SW480 (cell line): ENCODE measurements at places on chromosomes 2 and 18.

DNA sequence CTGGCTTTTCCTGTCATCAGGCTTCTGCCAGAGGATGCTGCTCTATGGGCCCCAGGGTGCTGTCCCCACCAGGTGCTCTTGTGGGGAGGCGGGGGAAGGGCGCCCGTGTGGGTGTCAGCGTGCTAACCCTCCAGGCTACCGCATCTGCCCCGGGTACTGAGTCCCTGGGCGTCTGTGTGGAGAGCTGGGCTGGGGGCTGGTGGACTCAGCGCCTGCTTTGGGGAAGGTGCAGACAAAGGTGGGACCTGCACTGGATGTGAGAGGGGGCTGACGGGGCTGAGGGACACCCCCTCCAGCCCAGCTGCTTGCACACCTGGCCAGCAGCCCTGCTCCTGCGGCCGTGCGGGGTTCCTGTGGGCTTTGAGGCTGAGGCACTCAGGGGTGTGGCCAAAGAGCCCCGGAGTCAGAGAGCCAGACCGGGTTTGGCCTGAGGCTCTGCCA lies 120.7 kb upstream of the PXDN start:
- DNase-seq: no peak

- DNase-seq: no peak
These were observed 50.7 kb downstream of the FMNL2 start for GRCh38 chr2:152385650-152386049.

- no peak for DNase-seq
These were observed 41.8 kb downstream of the CERKL start for GRCh38 chr2:181614874-181615638.

- no peak for DNase-seq
These were observed 50.8 kb downstream of the KCNIP3 start for GRCh38 chr2:95347681-95348608.

- DNase-seq: no peak
These were observed 73.6 kb downstream of the SPHKAP start for GRCh38 chr2:228107846-228108245.

DNA sequence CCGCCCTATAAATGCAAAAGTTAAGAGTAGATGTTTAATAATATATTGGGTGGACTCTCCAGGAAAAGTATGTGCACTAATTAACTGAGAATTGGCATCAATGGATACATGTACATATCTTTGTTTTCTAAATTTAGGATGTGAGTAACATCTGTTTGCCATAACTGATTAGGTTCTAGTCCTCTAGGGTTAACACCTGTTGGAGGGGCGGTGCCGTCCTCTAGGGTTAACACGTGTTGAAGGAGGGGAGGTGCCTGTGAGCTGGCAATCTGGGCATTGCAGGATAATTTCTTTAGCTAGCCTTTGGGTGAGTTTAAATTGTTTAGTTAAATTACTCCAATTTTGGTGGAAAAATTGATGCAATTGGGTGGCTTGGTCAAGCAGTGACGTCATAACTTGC lies 30.9 kb downstream of the HTR2B start:
- no peak for DNase-seq

DNA sequence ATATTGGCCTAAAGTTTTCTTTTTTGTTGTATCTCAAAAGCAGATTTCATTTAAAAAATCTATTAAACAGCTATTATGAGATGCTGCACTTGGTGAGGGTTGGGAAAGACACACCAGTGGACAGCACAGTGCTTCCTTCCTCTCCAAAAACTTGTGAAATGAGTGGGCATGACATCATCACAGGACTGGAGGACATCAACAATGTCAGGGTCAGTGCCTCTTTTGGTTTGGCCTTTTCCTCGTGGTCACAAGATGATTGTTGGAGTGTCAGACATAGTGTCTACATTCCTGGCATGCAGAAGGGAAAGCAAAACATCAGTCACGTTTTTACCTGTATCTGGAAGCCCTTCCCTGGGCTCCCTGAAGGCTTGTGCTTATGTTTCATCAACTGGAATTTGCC lies 49.6 kb downstream of the IL1R2 start:
- DNase-seq: no peak

DNA sequence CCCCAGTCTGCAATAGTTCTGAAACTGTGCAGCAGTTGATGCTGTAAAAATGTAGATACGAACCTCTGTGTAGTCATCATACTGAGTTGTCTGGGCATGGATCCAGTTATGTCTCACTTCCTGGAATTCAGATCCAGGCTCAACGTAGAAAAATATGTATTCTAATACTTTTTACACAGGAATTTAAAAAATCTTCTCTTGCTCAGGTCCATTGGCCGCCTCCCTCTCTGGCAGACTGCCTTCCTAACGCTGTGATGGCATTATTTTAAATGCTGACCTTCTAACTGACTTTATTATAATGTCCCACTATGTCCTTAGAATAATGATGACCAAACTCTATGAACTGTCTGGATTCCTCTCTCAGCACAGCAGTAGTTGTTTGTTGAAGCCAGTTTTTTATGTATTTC lies 119.6 kb downstream of the FEZ2 start:
- no peak for DNase-seq

DNA sequence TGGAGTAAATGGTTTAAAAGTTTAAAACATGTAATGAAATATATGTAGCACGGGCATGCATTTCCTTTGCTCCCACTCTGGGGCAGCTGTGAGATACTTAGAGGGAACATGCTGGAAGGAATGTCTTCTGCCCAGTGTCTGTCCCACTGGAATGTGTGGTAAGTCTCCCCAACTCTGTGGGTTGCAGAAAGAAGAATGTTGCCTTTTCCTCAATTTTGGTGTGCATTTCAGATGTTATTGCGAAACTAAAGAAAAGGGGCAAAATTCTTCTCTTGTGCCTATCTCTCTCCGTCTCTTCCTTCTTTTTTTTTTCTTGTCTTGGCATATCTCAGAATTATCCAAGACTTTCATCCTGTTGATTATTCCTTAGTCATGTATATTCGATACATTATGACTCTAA lies 201.1 kb downstream of the SH3RF3 start:
- no peak for DNase-seq

- DNase-seq: no peak
These were observed 494.6 kb upstream of the NRP2 start for GRCh38 chr2:205187731-205188130.

DNA sequence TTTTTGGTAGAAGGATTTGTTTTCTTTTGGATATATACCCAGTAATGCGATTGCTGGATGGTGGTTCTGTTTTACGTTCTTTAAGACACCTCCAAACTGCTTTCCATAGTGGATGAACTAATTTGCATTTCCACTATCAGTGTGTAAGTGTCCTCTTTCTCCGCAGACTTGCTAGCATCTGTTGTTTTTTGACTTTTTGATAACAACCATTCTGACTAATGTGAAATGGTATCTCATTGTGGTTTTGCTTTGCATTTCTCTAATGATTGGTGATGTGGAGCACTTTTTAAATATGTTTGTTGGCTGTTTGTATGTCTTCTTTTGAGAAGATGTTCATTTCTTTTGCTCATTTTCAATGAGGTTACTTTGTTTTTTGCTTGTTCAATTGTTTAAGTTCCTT lies 260.9 kb upstream of the CWC22 start:
- DNase-seq: no peak

- DNase-seq: no peak
These were observed 46.9 kb upstream of the TAF1B start for GRCh38 chr2:9796056-9797010.

- no peak for DNase-seq
These were observed 39.0 kb downstream of the SLC66A2 start for GRCh38 chr18:79912409-79912991.

- DNase-seq: peak; percentile 16
These were observed 22.7 kb upstream of the SPR start for GRCh38 chr2:72864500-72864899.

DNA sequence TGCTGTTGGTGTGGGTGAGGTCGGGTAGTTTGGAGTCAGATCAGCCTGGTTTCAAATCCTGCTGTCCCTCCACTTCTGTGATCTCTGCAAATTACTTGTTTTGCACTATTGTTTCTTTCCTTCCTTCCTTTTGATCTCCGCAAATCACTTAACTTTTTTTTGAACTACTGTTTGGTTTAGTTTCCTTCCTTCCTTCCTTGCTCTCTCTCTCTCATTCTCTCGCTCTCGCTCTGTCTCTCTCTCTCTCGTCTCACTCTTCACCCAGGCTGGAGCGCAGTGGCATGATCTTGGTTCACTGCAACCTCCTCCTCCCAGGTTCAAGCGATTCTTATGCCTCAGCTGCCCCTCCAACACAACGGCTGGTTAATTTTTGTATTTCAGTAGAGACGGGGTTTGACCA lies 141.6 kb upstream of the ITGA6 start:
- no peak for DNase-seq

- peak; percentile 39 for DNase-seq
These were observed 265.3 kb upstream of the PKDCC start for GRCh38 chr2:41782306-41783158.

DNA sequence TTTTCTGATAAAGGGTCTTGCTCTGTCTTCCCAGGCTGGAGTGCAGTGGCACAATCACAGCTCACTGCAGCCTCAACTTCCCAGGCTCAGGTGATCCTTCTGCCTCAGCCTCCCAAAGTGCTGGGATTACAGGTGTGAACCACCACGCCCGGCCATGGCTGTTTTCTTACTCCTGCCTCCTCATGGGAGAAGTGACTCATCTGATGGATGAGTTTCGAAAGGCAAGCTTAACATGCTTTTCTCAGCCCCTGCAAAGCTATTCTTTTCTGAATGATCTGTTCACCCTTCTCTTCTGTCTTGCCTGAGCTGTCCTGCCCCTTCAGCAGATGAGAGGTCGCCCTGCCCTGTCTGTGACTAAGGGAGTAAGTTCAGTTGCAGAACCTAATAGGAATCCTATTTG lies 929 bp upstream of the CREG2 start:
- DNase-seq: peak; percentile 45

DNA sequence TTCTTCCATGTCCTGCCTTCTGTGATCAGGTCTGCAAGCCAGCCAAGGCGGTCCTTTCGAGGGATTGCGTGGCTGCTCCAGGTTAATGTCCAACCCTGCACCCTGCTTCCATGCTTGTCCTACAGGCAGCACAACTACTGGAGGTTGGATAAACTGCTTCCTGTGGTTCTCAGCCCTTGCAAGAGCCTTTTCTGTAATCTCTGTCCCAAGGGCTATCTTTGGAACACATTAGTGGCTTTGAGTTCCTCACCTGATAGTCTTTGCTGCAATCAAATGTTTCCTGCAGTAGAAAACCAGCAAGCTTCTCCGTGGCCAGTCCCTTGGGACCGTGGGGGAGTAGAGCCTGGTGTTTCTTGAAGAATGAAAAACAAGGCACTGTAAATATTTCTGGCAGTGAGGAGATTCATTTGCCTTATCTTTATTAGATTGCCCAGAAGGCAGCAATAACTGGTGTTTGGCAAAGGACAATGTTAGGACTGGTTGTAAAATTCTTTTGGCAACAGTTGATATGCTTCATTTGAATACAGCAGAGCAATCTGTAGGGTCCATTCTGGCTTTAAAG lies 214.4 kb downstream of the FHOD3 start:
- DNase-seq: no peak

DNA sequence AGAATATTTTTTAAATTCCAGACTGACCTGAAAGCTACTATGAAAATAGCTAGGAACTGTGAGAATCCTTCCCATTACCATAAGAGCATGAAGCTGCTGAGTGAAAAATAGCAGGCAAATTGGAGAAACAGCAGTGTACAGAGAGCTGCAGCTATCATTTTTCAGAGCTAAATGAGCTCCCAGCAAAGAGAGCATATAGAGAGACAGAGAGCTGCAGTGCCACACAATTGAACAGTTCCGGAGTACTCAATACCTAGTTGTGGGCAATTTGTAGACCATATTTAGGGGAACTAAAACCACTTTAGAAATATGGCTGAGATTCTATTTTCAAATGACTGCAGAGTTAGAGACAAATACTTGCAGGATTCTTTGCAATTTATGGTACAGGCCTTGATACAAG lies 645.3 kb downstream of the STK39 start:
- no peak for DNase-seq

DNA sequence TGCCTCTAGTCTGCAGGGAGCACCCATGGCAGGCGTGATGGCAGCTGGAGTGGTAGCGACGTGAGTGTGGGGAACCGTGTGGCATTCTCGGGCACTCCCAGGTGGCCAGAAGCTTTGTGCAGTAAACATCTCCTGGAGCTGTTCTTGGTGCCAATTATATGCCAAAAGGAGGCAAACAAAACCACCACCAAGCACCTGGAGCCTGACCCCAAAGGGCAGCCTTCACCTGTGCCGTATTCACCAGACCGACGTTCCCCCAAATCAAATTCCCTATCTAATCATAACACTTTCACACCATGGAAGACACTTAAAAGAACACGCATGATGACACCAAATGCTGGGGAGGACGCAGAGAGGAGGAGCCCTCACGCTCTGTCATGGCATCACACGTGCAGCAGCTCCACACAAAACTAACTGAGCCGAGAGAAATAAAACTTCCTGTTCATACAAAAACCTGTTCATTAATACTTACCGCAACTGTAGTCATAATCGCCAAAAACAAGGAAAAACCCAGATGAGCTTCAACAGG lies 123.6 kb downstream of the EIPR1 start:
- DNase-seq: no peak

GRCh38 chr2:230075988-230076631 lies 7.4 kb upstream of the SLC16A14 start:
- DNase-seq: no peak

GRCh38 chr2:15861172-15861822 lies 79.1 kb upstream of the MYCN start:
- DNase-seq: no peak

GRCh38 chr18:54159906-54160305 lies 64.6 kb downstream of the MBD2 start:
- no peak for DNase-seq

- no peak for DNase-seq
These were observed 203.1 kb downstream of the KLHL29 start for GRCh38 chr2:23588106-23588505.

DNA sequence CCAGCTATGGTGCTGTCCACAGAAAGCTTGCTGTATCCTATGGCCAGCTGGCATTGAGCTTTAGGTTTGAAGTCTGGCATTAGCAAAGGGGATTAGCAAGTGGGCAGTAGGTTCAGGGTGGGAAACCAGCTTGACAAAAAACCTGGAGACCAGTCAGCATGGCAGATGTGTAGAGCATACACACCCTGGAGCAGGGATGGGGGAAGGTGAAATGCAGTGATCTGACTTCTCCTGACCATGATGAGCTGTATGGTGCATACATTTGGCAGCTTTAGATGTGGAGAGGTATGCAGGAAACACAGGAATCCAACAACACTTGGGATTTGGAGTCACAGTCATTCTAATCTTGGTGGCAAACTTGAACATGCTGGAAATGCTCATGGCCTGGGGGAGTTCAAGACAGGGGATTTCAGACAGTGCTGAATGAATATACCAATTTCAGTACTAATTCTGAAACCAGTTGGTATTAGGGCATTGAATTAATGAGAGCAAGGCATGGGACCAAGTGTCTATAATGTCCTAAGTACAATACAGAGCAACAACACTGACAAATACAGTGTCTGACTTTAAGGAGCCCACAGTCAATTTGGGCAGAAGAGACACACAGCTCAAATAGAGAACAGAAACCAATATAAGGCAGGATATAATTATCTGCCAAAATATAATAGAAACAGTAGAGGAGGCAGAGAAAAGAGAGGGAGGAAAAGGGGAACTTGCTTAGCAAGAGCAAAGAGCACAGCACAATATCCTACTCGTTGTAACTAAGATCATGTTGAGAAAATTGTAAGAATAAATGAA lies 11.8 kb downstream of the ARHGAP15 start:
- no peak for DNase-seq
